Cardiac ventricle fibroblast (primary cell): ENCODE measurements at places on chromosomes 6 and 20. TPM values are rescaled to one million over a fixed set of nuclear protein-coding genes. Genes with fewer than 3 reads are reported as not detected.

The FOXF2 gene
- 0.83 and 1.2 TPM in 2 replicates for total RNA-seq

The TFAP2A gene
- 0.56 TPM in 1 of 2 replicates, not detected in the other for total RNA-seq

The COL12A1 gene
- 118 and 138 TPM in 2 replicates for total RNA-seq

The TRAPPC3L gene
- 1.2 TPM in 1 of 2 replicates, not detected in the other for total RNA-seq

The CLVS2 gene
- under 0.01 TPM in 1 of 2 replicates, not detected in the other for total RNA-seq

The TMEM170B gene
- 0.69 and 0.98 TPM in 2 replicates for total RNA-seq

The SLC17A3 gene
- total RNA-seq, result not detected in 2 replicates

The UNC5CL gene
- not detected in 2 replicates for total RNA-seq

The HCK gene
- total RNA-seq, result not detected in 2 replicates

The MAP1LC3A gene
- 67.1 and 108 TPM in 2 replicates for total RNA-seq

The PRSS35 gene
- total RNA-seq, result 0.56 and 0.83 TPM in 2 replicates

The THBD gene
- 4.1 and 4.2 TPM in 2 replicates for total RNA-seq

The UCKL1 gene
- total RNA-seq, result 9.9 and 12.8 TPM in 2 replicates

The TINAG gene
- not detected in 2 replicates for total RNA-seq

The SLC16A10 gene
- not detected in 2 replicates for total RNA-seq

The PTK6 gene
- total RNA-seq, result 0.15 TPM in 1 of 2 replicates, not detected in the other

The DUSP15 gene
- 0.34 TPM in 1 of 2 replicates, not detected in the other for total RNA-seq

The TSHZ2 gene
- total RNA-seq, result 14.0 and 16.7 TPM in 2 replicates

The BIRC7 gene
- total RNA-seq, result not detected in 2 replicates

The GCNT2 gene
- not detected in 2 replicates for total RNA-seq

The FAM217A gene
- not detected in 2 replicates for total RNA-seq

The RREB1 gene
- 16.7 and 18.7 TPM in 2 replicates for total RNA-seq

The PIM1 gene
- 47.0 and 55.5 TPM in 2 replicates for total RNA-seq

The HEBP2 gene
- total RNA-seq, result 29.8 and 39.9 TPM in 2 replicates

The HLA-DRB1 gene
- 0.37 TPM in 1 of 2 replicates, not detected in the other for total RNA-seq

The RAET1E gene
- total RNA-seq, result 0.06 TPM in 1 of 2 replicates, not detected in the other

The OR2H2 gene
- not detected in 2 replicates for total RNA-seq

The RALGAPB gene
- total RNA-seq, result 16.2 and 17.8 TPM in 2 replicates

The TREM1 gene
- 1.7 and 2.1 TPM in 2 replicates for total RNA-seq
